Amniotic stem cell (primary cell): ENCODE measurements at places on chromosomes 3 and 15.

DNA sequence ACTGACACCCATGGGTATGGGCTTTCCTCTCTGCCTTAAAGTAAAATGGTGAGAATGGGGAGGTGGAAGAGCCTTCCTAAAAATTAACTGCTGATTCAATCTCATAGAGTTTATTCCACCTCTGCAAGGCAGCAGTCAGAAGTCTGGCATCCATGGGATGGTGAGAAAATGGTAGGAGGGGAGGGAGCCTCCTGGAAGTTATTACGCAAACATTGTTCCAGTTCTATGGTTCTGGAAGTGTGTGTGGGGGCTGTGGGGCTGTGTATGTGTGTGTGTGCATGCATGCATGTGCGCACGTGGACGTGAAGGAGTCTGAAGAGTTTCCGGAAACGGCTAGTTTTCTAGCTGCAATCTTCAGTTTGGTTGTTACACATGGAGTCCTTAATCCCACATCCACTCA lies 177.6 kb downstream of the KCNAB1 start:
- DNase-seq, result no peak

- no peak for DNase-seq
These were observed 169.5 kb upstream of the THBS1 start for GRCh38 chr15:39411102-39411989.

DNA sequence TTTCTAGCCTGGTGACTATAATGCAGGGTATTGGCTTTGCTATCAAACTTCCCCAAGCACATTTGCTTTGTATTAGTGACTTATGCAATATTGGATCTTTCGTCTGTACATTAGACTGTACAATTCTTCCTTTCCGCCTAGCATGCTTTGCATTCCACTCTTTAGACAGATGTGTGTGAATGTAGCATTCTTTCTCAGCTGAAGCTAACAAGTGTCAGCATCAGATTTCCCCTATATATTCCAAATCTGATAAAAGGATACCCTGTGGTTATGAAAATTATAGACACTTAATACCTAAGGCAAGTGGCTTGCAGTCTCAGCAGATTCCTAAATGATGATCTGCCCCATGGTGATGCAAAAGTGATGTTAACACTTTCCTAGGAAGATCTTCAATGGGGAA lies 360.1 kb downstream of the CNTN4 start:
- DNase-seq, result no peak

- no peak for DNase-seq
These were observed 22.3 kb downstream of the MLH1 start for GRCh38 chr3:37015642-37016041.

DNA sequence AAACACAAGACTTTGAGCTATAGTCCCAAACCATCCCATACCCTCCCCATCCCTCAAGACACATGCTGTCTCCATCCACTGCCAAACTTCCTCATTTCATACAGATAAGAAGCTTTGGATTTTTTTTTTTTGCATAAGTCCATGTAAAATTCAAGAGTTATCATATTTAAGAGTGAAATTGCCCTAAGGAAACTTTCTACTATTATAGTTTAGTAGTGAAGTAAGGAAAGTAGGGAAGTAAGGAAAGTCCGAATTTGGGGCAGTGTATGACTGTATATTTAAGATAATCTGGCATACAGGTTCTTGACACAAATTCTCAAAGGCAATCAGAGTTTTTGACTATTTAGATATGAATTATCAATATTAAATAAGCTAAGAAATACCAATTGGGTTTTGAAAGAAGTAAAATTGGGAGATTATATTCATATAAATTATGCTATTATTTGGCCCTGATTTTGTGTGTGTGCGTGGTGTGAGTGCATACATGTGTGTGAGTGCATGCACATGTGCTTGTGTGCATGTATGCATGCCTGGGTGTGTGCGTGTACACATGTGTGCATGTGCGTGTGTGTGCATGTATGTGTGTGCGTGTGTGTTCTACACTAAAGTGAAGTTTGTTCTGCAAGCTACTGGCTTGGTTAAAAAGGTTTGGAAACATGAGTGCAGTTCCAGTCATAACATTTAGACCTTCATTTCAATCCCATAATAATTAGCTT lies 83.6 kb upstream of the MBNL1 start:
- no peak for DNase-seq

DNA sequence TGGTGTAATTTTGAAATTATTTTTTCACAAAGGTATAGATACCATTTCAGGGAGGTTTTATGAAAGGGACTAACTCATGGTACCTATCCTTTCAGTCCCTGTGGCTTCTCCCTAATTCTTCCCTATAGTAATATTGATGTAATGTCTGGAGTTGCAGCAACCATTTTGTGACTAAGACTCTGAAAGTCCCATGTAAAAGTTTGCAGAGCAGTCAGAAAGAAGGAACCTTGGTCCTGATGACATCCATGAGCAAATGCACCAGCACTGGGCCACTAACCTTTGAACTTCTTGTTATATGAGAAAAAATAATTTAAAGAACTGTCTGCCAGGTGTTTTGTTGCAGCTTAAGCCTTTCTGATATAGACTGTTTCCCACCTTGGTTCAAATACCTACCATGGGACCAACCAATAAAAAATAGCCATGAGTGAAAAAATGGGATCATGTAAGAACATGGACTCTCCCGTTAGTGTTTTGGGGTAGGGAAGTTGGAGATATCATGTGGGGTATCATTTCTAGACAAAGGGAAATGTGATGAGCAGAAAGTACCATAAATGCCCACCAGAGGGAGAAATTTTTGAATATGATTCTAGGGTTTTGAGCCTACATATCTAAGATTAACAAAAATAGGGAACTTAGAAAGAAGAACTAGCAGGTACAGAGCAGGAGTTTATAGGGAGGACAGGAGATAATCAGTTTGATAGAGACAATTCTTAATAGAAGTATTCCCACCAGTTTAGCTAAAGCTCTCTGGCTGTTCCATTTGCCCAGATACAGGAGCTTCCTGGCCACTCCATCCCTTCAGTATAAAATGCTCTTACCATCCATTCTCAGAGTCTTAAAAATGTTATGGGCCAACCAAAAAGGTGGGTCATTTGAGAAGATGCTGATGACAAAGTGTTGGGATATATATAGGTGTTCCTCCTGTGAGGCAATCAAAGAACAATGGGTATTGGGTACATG lies 3.4 kb upstream of the CPOX start:
- peak; percentile 21 for DNase-seq

GRCh38 chr3:108899530-108899929 lies 54.1 kb downstream of the GUCA1C start:
- DNase-seq, result no peak

- DNase-seq, result no peak
These were observed 23.3 kb upstream of the LMOD3 start for GRCh38 chr3:69145688-69146087.

DNA sequence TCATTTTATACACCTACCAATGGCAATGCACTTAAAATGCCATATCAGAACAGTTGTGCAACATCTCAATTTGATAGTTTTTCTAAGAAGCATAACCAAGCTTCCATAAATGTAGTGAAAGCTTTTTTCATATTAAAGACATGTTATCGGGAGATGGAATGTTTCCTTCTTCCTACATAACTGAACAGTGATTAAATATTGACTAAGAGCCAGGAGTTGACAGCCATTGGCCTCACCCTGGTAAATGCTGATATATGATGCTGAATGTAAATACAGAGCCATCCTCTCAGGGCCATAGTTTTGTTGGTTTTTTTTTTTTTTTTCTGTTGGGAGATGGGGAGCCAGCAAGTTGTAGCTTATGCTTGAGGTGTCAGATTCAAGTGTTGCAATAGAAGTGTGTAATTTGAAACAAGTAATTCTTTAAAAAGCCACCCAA lies 203.3 kb upstream of the IL12A start:
- no peak for DNase-seq

GRCh38 chr3:185362850-185363661 lies at the start of gene MAP3K13:
Gene MAP3K13, plus strand, starts transcription at chr3:185363136. Its CDS starts 65,446 bp downstream, at chr3:185428582.
- peak; percentile 87 for DNase-seq

- DNase-seq, result no peak
These were observed 836.2 kb downstream of the AGBL1 start for GRCh38 chr15:86915811-86916331.

DNA sequence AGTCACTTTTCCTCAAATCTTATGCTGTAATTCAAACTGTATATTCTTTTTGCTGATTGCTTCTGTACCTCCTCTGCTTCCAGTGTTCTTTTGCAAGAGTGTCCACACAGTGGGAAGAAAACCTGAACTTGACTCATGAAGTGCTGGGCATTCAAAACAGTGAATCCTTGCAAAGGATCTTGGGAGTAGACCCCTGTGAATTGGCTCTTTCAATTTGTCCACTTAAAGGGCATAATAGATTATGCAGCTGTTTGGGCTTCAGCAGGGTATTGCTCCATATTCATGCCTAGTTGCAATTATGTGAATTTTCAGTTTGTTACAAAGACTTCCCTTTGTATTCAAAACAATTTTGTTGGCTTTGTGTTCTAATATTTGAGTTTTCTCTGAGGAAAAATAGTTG lies 11.4 kb downstream of the ZFAND6 start:
- DNase-seq, result no peak

- no peak for DNase-seq
These were observed 69.3 kb downstream of the ARPP21 start for GRCh38 chr3:35708394-35709271.

DNA sequence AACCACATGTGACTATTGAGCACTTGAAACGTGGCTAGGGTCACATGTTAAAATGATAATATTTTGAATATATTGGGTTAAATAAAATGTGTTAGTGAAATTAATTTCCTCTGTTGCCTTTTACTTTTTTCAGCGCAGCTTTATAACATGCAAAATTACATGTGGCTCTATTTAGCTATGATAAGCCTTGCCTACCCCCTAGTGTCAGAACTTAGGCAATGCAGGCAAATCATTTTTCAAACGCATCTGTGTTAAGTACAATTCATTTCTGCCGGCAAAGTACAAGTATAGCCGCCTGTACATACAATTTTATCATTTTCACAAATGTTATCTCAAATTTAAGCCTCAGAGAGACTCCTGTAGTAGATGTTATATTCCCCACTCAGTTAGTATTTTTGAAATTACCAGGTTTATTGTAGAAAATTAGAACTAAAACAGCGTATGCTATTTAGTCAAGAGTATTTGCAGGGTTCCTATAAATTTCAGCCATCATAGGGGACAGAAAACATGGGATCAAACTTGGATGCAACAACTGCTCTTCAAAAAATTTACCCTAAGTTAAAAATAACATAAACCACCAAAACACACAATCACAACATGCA lies 56.1 kb downstream of the TAFA4 start:
- peak; percentile 23 for DNase-seq

DNA sequence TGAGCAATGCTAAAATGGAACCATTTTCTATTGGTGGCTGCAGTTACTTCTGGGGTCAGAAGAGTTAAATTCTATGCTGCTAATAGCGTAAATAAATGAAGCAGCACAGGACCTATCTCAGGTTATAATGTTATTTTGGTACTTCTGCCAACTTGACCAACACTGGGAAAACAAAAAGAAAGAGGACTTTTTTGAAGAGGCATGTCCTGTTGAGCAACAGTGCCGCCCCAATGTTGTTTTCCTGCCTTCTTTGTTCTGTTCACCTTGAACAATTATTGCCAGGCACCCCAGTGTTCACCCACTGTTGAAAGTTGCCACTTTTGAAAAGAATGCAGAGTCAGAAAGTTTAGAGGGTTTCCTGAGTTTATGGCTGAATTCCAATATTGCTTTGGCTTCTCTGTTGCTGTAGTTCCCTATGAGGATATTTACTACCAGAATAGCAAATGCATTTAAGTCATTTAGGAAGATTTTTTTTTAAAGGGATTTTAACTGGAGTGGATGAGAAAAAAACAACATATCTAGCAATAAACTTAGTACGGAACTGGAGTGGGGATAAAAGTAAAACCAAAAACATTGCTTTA lies 679.0 kb upstream of the DPPA4 start:
- DNase-seq, result no peak

- no peak for DNase-seq
These were observed 9.1 kb upstream of the OXTR start for GRCh38 chr3:8778475-8778874.

- DNase-seq, result no peak
These were observed 116.0 kb upstream of the MRPS22 start for GRCh38 chr3:139227827-139228226.

- DNase-seq, result no peak
These were observed 7.5 kb downstream of the EXOSC7 start for GRCh38 chr3:44983484-44983941.

DNA sequence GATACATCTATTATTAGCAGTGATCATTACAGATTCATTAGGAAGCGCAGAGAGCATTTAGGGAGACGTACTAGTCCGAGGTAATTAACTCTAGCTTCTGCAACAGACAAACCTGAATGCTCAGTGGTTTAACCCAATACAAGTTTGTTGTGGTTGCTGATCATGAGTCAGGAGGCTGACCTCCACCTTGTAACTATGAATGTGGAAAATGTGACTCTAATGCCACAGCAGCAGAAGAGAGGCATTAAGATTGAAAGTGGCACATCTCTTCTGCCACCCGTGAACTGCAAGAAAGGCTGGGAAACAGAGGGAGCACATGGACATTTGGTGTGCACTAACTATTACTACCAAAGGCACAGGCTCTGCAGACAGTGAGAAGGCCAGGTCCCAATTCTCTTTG lies 71.2 kb upstream of the C3orf80 start:
- no peak for DNase-seq

- no peak for DNase-seq
These were observed 9.7 kb downstream of the NCBP2 start for GRCh38 chr3:196932600-196932999.

DNA sequence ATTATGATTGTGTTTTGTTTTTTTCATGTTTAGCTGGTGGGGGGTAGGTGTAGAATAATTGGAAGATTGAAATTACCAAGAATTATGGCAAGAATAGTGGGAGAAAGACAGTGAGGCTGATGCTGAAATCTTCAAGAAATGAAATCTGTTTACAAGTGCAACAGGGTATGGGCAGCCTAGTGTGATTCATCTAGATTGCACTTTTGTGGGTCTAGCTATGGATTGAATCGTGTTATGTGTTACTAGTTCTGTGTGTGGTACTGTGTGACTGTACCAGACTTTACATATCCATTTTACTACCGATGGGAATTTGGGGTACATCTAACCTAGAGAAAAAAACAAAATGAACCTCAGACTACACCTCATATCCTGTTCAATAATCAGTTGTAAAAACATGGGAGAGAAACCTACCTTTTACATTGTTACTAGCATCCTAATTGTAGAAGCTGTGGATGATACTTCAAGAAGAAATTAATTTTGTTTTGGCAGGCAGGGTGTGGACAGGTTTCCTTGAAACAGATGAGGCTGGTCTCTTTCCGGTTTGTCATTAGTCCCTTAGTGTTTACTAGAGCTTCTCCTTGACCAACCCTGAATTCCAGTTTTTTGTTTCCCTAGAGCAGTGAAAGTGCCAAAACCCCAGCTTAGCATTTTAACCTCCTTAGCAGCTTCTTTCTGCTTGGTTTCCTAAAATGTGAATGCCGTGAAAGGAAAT lies 47.9 kb downstream of the OPA1 start:
- DNase-seq, result no peak

DNA sequence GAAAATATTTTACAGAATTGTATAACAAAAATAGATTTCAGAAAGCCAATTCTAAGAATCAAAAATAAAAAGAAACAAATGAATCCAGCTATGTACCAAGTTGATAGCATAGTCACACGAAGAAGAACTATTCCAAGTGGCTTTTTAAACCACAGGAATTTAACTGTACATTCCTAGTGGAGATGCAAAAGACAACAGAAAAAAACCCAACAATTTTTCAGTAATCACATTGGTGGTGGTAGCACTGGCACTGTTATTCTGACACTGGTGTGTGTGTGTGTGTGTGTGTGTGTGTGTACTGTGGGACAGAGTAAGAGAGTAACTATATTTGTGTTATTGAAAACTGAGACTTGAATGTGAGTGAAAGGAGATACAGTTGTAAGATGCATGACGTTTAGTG lies 9.1 kb downstream of the BFSP2 start:
- DNase-seq, result peak; percentile 32
